ENCODE measurements at places on chromosomes 2 and 18.

DNA sequence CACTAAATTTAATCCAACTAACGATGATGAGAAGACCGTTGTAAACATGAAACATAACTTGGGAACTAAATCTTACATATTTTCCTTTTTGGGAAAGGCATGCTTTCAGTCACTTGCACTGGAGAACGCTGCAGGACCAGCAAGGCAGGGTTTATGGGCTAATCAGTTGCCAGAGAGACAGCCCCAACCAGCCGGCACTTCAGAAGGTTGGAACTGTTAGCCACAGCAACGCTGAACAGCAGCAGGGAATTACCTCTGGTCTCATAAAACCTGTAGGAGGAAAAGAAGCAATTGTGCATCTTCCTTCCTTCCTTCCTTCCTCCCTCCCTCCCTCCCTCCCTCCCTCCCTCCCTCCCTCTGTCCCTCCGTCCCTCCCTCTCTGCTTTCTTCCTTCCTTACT, 33.9 kb upstream of the SIX2 start:
- DNase-seq = no peak

GRCh38 chr2:162538967-162539366, 195.0 kb downstream of the GCA start:
- DNase-seq = no peak

DNA sequence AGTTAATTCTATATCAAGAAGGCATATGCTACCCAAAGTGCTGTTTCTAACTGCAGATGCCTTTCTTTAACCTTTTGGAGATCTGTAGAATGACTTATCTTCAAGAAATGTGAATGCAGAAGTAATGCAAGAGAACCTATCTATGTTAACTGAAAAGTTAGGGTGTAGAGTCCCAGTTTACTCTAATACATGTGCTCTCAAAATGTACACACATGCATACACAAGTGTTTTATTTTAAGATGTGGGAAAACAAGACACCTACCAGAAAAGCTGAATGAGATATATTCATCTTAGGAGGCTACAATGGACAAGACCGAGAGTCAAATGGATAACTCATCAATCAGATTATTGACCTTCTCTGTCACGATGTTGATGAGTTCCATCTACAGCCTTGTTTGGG, 80.9 kb downstream of the CDCA7 start:
- DNase-seq = no peak

DNA sequence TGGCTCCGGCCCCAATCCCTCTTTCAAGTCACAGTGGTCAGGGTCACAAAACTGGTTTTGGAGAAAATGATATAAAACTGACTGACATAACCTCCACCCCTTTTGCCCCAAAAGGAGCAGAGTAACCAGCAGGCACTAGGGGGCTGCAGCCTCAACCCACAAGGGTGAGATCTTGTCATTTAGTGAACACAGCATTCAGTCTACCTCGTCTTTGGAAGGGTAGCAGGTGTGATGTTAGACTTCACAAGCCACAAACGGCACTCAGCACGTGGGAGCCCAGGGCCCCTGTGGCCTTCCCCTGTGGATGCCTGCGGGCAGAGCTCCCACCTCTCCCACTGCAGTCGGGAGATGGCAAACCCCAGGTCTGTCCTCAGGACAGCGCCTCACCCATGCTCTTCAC, 372.1 kb upstream of the MYT1L start:
- no peak for DNase-seq

DNA sequence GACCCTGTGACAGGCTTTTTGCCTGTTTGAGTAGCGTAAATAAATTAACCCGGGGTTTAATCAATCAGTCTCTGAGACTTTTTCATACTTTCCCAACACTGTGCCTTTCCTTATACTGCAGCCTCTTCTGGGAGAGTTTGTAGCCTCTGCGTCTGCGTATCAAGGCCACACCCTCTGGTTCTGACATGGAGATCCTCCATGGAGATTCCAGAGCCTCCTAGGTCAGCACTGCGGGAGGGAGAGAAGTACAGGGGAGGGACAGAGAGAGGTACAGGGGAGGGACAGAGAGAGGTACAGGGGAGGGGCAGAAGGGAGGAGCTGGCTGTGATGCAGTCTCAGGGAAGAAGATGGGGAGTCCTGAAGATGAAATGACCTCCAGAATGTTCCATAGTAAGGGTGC, 166.0 kb downstream of the ARL4C start:
- no peak for DNase-seq
